NT2/D1 (cell line): ENCODE measurements at places on chromosomes 7 and 10.

GRCh38 chr7:30175636-30176147 is 40.9 kb downstream of the MTURN start:
- no peak for DNase-seq

DNA sequence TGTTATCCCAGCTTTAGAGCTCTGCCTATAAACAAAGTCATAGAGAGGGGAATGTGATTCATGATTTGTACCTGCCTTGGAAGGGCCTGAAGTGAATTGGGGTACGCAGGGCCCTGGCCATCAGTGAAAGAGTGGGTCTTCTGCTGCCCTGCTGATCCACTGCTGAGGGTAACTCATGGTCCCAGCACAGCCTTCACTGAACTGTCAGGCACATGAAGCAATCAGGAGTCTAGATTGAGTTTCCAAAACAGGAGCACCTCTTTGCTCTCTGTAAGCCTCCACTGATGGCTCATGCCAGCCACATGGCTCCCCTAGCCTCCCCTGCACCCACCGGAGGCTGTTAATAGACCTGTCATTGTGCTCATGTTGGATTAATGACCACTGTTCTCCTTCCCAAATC is 217.6 kb downstream of the KCNMA1 start:
- no peak for DNase-seq

GRCh38 chr10:70970830-70971229 is 82.5 kb upstream of the PCBD1 start:
- DNase-seq = peak; percentile 90

GRCh38 chr10:26048756-26049155 is 114.7 kb downstream of the MYO3A start:
- no peak for DNase-seq

DNA sequence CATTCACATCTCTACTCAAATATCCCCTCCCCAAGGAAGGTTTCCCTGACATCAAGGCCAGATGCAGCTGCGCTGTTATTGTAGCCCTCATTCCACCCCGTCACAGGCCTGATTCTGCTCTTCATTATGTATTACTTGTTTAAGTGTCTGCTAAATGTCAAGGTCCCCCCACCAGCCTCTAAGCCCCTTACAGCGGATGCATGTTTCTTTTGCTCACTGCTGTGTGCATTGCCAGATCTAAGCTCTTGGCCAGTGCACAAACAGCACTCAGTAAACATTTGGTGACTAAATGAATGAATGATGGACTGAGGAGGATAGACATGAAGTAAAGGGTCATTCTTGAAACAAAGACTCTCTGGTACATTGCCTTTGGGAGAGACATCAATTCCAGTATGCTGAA is 90.6 kb downstream of the NEBL start:
- DNase-seq = no peak

- no peak for DNase-seq
Measured at GRCh38 chr7:135076882-135077281, 71.0 kb upstream of the TMEM140 start.

DNA sequence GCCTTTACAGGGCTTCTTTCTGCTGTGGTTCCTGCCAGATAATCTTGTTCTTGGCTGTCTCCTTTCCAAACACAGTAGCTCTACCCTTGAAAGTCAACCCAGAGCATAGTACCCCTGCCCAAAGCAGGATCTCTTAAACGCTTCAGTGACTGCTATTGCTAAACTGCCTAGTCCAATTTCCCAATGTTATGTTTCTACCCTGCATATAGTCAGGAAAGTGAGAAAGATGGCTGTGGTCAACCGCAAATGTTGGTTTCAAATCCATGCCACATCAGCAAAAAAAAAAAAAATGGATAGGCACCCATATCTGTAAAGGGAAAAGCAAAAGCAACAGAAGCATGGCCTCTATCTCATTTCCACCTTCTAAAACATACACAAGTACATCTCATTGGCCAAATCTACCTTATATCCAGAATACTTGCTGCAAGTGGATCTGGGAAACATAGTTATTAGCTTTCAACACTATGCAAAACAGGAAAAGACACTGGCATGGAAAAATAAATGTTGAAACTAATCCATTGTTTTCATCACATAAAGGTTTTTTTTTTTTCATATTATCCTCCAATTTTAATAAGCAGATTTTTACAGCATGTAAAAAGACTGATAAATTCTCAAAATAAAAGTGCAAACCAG is 59.8 kb downstream of the DNAJC1 start:
- DNase-seq = no peak

DNA sequence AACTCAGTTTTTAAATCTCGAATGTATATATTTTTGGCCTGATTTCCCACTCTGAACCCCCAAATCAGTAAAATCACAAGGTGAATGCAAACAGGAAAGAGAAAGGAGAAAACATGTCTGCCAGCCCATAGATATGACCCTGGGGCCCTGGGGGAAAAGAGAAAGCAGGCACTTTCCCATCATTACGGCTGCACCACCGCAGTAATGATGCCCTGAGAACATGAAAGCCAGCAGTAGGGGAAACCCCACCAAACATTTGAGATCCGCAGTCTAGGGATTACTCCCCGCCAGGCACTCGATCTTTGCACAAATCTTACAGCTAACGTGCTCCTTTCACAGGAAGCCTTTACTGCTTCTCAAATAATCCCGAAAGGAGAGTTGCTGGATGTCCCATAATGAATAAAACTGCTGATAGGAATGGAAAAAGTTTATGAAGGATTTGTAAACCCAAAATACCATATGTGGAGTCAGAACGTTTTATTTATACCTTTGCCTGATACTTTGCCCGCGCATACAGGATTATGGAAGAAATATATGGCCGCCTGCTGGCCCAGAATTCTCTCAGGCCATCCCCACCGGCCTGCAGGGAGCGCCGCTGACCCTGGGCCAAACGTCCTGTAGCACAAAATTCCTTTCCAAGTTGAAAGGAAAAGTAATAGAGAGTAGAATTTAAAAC is 180.0 kb upstream of the INHBA start:
- DNase-seq = no peak

DNA sequence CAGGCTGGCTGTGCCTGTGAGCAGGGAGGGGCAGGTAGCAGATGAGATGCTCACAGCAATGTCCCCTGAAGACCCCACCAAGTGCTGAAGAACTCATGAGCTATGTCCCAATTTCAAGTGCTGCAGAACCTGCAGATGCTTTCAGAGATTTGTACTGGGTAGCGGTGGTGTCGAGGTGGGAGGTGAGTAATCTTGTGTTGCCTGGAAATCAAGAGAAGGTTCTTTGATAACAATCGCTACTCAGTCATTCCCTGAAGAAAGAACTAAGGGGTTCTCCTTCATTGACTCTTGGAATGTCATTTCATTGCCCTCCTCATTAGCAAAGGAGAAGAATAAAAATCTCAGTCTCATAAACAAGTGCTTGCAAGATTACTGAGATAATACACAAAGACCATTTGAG is 246.4 kb downstream of the EMX2 start:
- DNase-seq = no peak

- no peak for DNase-seq
Measured at GRCh38 chr7:123571684-123572083, 14.1 kb upstream of the NDUFA5 start.

- DNase-seq = no peak
Measured at GRCh38 chr7:90455163-90456030, 14.0 kb upstream of the PTTG1IP2 start.

GRCh38 chr7:94123136-94123535 is 119.0 kb upstream of the BET1 start:
- DNase-seq = no peak

DNA sequence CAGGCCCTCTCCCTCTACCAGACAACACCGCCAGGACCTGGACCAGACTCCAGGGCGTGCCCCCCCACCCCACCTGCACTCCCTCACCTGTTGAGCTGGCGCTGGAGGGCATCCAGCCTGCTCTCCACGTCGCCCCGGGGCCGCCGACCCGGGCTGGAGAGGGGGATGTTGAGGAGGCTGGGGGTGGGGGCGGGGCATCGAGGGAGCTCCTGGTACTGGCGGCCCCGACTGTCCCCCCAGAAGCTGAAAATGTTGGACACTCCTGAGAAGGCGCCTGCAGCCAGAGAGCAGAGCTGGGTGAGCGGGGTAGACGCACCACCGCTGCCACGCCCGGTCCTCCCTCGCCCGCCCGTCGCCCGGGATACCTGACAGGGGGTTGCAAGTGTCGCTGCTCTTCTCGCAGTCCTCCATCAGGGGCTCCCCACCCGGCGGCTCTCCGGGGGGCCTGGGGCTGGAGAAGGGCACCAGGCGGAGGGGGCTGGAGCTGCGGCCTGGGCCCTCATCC is 30.8 kb downstream of the KCNH2 start:
- DNase-seq = no peak

GRCh38 chr7:29991937-29992336 is 2.3 kb upstream of the SCRN1 start:
- DNase-seq = no peak
